ENCODE measurements at places on chromosomes 2 and 18.

DNA sequence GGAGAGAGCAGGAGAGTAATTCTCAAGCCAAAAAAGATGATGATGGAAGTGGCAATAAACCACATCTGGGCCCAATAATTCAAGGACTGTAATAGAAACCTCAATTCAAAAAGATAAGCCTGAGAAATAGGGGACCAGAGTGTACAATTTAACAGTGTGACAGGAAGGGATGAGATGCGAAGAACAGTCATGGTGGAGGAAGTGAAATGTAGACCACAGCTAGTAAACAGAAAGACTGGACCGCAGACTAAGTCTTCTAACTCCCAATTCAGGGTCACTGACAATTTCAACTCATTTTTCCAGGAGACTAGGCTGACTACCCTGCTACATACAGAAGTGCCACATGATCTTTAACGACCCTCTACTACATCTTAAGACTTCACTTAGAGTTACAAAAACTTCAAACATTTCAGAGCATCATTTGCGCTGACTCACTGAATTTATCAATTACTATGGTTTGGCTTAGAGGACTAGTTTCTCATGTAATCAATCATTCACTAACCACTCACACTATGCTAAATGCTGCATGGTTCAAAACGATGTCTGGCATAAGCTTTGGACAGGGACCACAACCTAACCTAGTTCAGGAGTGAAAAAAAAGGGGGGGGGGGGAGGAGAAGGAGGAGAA is 9.0 kb downstream of the CUL3 start:
- no peak for DNase-seq

- DNase-seq = peak; percentile 71
Observed at GRCh38 chr18:22871809-22872525, 61.2 kb upstream of the RBBP8 start.

DNA sequence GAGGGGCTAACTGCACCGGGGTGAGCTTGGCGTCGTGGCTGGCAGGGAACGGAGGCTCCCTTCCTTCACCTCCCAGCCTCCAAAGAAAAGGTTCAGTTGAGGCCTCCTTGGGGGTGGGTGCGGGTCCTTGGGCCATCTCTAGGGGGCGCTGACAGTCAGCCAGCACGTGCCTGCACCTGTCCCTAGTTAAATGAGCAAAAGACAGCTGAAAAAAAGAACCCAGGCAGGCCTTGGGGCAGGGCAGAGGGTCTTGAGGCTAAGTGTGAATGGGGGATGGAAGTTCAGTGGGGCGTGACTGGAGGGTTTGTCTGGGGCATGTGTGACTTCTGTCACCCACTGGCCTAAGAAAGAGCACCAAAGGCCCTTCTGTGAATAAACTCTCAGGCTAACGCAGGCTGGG is 56.4 kb downstream of the ZFP36L2 start:
- DNase-seq = no peak

GRCh38 chr2:172307800-172308199 is 119.6 kb upstream of the ITGA6 start:
- DNase-seq = peak; percentile 23

DNA sequence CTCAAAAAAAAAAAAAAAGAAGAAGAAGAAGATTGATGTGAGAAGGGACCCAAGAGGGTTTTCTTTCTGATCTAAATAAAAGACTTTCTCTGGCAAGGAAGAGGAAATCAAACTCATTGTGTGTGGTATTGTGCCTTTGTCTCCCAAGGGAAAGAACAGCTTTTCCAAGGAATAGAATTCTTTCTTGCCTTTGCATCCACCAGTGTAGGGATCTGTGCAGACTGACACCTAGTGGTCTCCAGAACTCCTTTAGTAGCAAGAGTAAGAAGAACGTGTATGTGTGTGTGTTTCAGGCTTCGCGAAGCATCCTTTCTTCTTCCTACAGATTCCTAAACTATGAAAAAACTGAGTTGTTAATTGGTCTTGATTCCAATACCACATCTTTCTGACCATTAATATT is 33.5 kb upstream of the CRIM1 start:
- peak; percentile 79 for DNase-seq

GRCh38 chr2:3110994-3111666 is 266.5 kb downstream of the EIPR1 start:
- DNase-seq = no peak

GRCh38 chr2:201996679-201997314 is 36.9 kb upstream of the FZD7 start:
- DNase-seq = no peak

DNA sequence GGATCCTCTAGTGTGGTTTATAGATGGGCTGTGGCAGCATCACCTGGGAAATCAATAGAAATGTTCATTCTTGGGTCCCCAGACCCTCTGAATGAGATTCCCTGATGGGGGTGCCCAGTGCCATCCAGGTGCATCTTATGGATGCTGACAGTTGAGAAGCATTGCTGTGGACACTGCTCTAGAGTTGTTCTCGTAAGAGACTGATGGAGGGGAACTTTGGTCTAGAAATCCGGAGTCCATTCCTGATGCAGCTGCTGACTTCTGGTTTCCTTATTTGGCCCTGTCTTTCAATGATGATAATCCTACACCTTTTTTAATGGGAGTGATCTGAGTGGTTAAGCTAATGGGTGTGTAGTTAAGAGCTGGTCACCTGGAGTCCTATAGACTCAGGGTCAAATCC is 28.3 kb upstream of the E2F6 start:
- no peak for DNase-seq

DNA sequence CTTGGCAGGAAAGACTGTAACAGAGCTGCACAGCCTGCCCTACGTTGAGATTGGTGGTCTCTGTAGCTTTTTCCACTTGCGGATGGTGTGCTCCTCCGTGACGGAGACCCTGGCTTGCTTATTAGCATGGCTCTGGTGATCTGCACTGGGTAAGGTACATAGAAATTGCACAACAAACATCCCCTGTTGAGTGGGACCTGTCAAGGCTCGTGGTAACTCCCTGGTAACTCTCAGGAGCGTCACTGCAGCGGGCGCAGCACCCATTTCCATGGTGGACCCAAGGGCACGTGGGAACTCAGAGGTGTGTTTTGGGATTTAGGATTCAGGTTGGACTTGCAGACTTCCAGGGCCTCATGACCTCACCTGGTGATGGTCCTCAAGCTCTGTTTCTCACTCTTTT is 1.1 kb downstream of the TRAF3IP1 start:
- no peak for DNase-seq

DNA sequence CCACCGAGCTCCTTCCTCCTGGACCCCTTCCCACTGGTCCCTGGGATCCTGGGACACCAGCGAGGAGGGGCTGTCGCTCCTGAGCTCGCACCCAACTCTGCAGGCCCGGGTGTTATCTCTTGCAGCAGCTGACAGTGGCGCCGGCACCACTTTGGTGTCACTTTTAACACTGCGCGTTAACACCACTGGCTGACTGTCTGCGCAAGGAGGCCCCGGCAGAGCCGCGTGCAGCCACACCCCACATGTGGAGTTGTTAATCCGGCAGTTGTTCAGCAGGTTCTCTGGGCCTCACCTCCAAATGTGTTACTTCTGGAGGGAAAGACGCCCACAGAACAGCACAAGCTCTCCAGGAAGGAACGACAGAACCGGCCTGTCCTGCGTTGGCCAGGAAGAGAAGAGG is 155.0 kb upstream of the GLI2 start:
- no peak for DNase-seq

GRCh38 chr18:76658627-76659026 is 163.6 kb upstream of the ZNF516 start:
- peak; percentile 20 for DNase-seq

- DNase-seq = no peak
Observed at GRCh38 chr2:144708626-144709025, 188.7 kb upstream of the ZEB2 start.

DNA sequence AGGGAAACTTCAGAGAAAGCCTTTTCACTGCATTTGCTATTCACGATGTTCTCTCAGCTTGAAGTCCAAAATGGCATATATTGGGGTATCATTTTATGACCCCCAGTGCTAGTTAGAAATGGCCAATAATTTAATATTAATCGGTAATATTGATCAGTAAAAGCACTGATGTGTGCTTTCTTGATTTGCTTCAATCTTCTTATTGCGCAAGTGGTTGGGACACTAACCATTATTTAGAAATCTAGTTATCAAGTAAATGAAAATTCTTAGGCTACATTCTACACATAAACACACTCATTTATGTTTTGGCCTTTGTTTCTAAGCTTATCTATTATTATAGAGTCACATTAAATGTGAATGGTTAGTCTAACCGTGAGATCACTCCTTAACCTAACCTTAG is 49.7 kb upstream of the VWC2L start:
- DNase-seq = no peak

DNA sequence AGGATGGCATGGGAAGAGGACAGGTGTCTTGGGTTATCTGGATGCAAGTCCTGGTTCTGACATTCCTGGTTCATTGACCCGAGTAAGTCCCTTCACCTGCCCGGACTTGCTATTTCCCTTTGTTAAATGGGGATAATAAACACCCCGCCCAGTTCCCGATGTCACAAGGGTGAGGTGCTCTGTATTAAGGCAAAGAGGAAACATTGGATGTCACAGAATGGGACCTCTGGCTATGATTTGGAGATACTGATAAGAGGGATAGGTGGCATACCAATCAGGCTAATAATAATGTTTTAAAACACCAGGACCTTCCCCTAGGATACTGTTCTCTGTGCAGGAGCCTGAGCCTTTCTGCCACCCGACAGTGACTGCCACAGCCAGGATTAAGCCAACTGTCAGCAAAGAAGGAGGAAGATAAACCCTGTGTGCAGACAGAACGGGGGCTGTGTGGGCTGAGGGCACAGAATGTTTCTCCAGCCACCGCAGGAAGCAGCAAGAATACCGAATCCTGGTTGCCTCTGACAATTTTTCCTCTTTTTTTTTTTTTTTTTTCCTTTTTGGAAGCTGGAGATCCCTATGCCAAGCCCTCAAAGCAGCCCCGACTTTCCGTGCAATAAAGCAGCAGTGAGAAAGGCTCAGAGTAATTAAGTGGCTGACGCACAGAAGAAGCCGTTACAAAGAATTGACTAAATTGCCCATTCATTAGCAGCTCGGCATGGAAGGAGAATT is 336.6 kb downstream of the SMAD2 start:
- DNase-seq = no peak

DNA sequence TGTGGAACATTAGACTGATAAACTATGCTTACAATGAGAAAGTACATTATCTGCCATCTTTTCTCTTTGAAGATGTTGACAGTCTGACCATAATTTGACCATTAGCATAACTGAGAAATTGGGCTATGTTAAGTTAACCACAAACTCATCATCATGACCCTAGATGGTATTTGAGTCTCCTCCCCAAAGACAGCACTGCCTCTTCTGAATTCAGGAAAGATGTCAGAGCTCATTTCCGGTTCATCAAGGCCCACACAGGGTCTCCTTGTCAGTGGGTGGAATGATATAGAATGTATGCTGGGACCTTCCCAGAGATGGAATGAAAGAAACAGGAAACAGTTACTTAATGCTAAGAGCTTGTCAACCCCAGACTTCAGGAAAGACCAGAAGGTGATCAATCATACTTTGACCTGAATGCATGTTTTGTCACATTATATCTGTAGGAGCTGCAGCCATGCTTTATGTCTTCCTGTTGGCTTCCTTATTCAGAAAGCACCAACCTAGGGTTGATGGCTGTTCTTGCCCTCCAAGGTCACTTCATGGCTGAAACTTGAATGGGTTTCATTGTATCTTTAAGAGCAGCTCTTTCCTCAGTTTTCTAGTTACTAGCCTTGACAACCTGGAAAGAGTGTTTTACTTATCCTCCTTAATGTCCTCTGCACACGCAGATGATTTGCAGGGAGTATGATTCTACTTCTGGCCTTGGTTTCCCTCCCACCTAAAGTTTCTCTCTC is 99.1 kb upstream of the NEUROD1 start:
- peak; percentile 57 for DNase-seq

DNA sequence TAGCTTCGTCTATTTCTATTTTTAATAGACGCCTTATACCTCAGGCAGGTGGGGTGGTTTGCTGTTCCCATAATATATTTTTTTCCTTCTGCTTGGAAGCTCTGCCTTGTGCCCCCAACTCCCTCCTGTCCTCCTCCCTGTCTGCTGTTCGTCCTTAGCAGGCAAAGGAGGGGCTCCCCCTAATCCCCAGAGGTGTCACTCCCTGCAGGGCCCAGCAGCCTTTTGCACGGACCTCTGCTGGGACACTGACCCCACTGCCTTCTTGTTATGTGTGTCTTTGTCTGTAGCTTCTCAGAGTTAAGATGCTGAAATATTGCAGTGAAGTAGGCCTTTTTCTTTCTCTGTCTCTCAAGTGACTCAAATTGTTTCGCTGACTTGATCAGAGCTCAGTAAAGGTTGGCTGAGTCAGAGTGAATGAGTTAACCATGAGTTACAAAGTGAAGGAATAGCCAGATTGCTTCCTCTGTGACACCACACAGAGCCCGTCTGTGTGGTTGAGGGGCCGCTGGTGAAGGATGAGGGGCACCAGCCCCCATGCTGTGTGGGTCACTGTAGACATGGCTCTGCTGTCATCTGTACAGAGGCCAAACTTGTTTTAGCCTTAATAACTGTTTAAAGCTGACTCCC is 47.7 kb downstream of the PRKCE start:
- peak; percentile 67 for DNase-seq

GRCh38 chr2:159290289-159290907 is 3.9 kb upstream of the WDSUB1 start:
- DNase-seq = peak; percentile 97

DNA sequence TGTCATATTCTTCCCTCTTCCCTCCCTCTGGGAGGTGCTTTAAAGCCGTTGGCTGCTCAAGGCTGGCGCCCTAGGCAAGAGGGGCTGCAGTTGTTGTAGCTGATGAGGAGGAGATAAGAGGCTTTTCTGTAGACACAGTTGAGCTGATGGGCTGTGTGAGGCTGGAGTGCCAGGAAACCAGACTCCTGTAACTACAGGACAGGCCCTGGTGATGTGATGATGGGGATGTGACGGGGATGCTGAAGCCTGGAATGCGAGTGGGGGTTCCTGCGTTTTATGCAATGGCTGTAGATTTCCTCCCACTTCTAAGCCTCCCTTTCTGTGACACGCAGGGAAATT is 5.7 kb upstream of the EFR3B start:
- no peak for DNase-seq

DNA sequence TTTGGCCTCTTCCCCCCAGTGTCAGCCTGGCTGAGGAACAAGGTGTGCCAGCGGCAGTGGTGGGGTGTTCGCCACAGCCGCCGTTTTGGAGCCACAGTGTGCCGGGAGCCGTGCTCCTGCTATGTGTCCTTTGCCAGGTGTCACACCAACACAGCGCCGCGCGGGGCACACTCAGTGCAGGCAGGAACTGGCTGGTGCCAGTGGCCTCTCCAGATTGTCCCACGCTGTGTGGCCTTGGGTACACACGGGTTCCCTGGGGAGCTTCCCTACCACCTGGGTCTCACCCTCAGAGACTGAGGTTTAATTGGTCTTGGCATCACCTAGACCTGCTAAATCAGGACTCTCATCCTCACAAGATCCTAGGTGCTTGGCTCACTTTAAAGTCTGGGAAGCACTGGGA is 171.6 kb downstream of the LDLRAD4 start:
- DNase-seq = no peak

- DNase-seq = peak; percentile 26
Observed at GRCh38 chr2:41728788-41729338, 319.0 kb upstream of the PKDCC start.

GRCh38 chr18:51461956-51462355 is 264.5 kb upstream of the MEX3C start:
- peak; percentile 18 for DNase-seq
